ENCODE measurements at places on chromosomes 4 and X.
A peak's percentile ranks its signal among the peaks of the same experiment; 100 is the strongest.

DNA sequence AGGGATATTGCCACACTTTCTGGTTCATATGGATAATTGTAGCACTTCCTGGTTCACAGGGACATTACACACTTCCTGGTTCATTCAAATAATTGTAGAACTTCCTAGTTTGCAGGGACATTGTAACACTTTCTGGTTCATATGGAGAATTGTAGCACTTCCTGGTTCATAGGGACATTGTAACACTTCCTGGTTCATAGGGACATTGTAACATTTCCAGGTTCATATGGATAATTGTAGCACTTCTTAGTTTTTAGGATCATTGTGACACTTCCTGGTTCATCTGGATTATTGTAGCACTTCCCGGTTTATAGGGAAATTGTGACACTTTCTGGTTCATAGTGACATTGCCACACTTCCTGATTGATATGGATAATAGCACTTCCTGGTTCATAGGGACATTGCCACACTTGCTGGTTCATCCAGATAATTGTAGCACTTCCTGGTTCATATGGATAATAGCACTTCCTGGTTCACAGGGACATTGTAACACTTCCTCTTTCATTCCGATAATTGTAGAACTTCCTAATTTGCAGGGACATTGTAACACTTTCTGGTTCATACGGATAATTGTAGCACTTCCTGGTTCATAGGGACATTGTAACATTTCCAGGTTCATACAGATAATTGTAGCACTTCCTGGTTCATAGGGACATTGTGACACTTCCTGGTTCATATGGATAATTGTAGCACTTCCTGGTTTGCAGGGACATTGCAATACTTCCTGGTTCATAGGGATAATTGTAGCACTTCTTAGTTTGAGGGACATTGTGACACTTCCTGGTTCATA lies 59.2 kb upstream of the CD99 start:
- no peak for DNase-seq

GRCh38 chr4:117077760-117078159 lies 7.6 kb downstream of the TRAM1L1 start:
- DNase-seq = no peak

DNA sequence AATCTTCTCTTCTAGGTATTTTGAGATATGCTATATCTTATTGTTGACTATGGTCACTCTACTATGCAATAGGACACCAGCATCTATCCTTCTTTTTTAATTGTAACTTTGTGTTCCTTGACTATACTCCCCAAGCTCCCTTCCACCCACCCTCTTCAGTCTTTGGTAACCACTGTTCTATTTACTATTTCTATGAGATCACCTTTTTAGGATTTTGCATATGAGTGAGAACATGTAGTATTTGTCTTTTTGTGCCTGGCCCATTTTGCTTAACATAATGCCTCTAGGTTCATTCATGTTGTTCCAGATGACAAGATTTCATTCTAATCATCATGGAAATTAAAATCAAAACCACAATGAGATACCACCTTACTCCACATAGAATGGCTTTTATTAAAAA lies 63.3 kb upstream of the BANK1 start:
- DNase-seq = no peak

- no peak for DNase-seq
Measured at GRCh38 chr4:85744950-85745349, 270.0 kb downstream of the ARHGAP24 start.

GRCh38 chr4:95987851-95988250 lies 148.0 kb downstream of the PDHA2 start:
- no peak for DNase-seq

DNA sequence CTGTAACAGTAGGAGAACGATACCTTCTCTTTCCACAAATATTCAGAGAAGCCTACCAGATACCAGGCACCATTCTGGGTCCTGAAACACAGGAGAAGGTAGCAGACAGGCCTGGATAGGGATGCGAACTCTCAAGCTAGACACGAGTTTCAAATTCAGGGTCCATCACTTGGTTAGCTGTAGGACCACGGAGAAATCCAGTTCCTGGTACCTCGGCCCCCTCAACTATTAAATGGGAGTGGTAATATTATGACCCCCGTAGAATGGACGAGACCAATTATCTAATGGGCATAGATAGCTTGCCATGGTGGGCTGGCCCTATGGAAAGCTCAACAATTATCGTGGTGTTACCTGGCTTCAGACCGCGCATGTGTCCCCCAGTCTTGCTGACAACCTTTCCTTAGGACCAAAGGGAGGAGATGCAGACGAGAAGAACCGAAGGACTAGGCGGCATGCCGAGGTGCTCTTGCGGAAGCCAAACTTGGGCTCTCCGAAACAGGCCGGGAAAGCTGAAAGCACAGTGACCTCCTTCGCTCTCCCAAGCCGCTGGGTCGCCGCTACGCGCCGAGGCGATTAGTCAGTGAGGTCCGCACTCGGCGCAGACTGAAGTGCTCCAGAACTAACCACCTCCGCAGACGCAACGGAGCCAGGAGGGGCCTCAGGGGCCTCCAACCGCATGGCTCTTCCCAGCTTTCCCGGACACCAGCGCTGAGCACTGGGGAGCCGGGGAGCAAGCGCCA lies 19.6 kb downstream of the NKX3-2 start:
- DNase-seq = peak; percentile 31

DNA sequence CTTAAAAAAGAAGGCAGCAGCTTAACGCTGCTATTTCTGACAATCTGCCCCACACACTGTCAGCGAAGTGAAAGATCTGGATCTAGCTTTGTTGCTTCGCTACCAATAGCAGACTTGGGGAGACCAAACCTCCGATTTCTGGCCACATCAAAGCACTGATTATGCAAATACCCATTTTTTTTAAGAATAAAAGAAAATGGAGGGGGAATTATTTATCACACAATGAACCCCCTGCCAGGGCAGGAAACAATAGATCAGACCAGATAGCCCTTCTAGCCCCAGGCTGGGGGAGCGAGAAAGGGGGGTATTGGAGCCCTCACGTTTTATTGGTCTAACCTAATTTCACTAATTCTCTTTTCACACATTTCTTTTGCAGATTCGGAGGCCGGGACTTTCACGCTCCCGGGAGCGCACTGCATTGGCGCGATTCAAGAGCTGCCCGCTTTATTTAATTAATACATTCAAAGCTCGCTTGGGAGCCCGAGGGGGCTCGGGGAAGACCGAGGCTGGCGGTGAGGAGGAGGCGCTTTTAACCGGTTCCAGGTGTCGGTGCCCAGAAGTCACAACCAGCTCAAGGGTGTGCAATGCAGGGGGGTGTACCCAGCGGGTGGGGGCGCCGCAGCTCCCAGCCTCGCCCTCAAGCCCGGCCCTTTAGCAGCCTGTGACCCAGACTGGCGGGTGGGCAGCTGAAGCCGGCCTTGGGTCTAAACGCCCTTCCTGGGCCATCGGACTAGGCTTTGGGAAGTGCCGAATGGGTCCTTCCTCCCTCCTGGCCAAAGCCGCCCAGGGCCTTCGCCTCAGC lies 5.5 kb downstream of the NEUROG2 start:
- no peak for DNase-seq

DNA sequence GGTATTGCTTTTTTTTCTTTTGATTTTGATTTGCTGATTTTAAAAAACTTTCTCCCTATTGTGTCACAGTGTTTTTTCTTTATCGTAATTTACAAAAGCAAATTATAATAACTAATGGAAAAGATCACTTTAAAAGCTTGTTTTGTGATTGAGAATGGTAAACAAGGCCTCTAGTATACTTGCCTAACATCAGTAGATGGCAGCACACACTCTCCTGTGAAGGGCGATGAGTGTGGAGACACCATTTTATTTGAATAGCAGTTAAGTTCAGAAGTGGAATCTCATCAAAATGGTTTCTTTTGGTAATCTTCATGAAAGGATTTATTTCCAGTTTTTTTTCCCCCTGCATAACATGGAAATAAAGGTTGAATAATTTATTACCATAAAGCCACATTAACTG lies 72.3 kb downstream of the PAK3 start:
- DNase-seq = peak; percentile 1
